ENCODE measurements at places on chromosomes 12 and 14. TPM values are rescaled to one million over a fixed set of nuclear protein-coding genes. Genes with fewer than 3 reads are reported as not detected.

Gene B4GALNT1
- 11.1 TPM for total RNA-seq

Gene KCNMB4
- 1.6 TPM for total RNA-seq

Gene KRT4
- not detected for total RNA-seq

Gene GRIP1
- total RNA-seq = 0.81 TPM

Gene GALC
- total RNA-seq = 13.9 TPM

Gene RIN3
- 12.1 TPM for total RNA-seq

Gene VASH1
- total RNA-seq = 16.4 TPM

Gene FOXG1
- total RNA-seq = not detected

Gene KERA
- 0.19 TPM for total RNA-seq

Gene LRRC9
- 0.24 TPM for total RNA-seq

Gene MUCL1
- not detected for total RNA-seq

Gene PLBD1
- total RNA-seq = 33.8 TPM

Gene XPOT
- total RNA-seq = 30.6 TPM

Gene GLIPR1L1
- not detected for total RNA-seq

Gene ST8SIA1
- 1.5 TPM for total RNA-seq

Gene LRRK2
- 7.1 TPM for total RNA-seq

Gene M6PR
- total RNA-seq = 87.1 TPM

Gene CLEC4A
- 0.35 TPM for total RNA-seq

Gene NIN
- 59.2 TPM for total RNA-seq

Gene KRT5
- total RNA-seq = not detected

Gene ZNF839
- total RNA-seq = 10.2 TPM

Gene TAS2R20
- 1.3 TPM for total RNA-seq

Gene FERMT2
- 156 TPM for total RNA-seq

Gene NKX2-1
- total RNA-seq = not detected

Gene SERPINA1
- 6.0 TPM for total RNA-seq

All from cardiac septum (tissue), 1 donor.